ENCODE measurements at places on chromosomes 4 and X. TPM values are rescaled to one million over a fixed set of nuclear protein-coding genes. Genes with fewer than 3 reads are reported as not detected.

GRCh38 chr4:76216975-76217814 lies 3.6 kb upstream of the SCARB2 start:
- no peak for DNase-seq

DNA sequence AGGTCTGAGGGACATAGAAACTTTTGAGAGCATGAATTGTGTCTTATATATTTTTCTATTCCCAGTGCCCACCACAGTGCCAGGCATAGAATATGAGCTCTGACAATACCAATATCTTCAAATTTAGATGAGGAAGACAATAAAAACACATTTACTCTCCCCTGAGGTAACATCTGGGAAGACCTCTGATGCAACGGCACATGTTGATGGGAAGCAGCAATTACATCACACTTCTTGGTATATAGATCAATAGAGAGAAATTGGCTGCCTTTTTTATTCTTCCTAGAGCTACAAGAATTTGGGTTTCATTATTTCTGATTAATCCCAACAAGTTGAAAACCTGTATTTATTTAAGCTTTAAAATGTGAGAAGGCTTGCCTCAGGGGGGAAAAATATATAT lies 67.4 kb upstream of the SMAD1 start:
- no peak for DNase-seq

Gene XAGE2
- total RNA-seq = not detected

Gene MAGEC2
- not detected for total RNA-seq

DNA sequence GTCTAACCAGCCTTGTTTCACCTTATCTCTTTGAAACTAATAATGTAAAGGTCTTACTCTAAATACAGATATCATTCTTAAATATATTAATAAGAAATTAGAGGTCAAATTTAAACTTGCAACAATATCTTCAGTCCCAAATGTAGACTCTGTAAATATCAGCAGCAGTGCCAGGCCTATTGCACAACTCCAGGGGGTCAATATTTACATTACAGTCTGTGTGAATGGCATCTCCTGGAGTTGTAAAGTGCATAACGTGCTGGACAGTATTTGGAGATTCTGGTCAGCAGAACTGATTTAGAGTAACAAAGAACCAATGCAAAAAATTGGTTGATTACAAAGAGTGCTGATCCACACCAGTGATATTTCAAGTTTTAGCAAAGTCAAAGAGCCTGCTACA lies 1225.9 kb downstream of the PCDH19 start:
- no peak for DNase-seq

DNA sequence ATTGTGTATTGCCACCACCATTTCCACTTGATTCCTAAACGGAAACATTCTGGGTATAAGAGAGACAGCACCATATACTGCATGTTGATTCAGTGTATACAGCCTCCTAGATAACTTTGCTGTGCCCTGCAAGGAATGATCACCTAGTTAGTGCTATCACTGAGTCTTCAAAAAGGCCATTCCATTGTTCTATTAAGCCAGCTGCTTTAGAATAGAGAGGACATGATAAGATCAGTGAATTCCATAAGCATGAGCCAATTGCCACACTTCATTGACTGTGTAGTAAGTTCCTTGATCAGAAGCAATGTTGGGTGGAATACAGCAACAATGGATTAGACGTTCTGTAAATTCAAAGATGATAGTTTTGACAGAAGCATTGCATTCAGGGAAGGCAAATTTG lies 1047.3 kb downstream of the PCDH18 start:
- DNase-seq = no peak

Gene GABRE
- 3.9 TPM for total RNA-seq

Gene MAGEA12
- total RNA-seq = not detected

- no peak for DNase-seq
Observed at GRCh38 chrX:130418066-130418465, 16.3 kb downstream of the RBMX2 start.

- DNase-seq = no peak
Observed at GRCh38 chr4:111984169-111984819, 161.0 kb upstream of the FAM241A start.

- DNase-seq = no peak
Observed at GRCh38 chr4:128675083-128675482, 134.4 kb upstream of the JADE1 start.

GRCh38 chrX:9087271-9088040 lies 53.5 kb upstream of the FAM9B start:
- no peak for DNase-seq

Gene SHOX
- not detected for total RNA-seq

- DNase-seq = no peak
Observed at GRCh38 chr4:89645482-89645881, 191.5 kb downstream of the SNCA start.

Gene MAMLD1
- total RNA-seq = 3.6 TPM

DNA sequence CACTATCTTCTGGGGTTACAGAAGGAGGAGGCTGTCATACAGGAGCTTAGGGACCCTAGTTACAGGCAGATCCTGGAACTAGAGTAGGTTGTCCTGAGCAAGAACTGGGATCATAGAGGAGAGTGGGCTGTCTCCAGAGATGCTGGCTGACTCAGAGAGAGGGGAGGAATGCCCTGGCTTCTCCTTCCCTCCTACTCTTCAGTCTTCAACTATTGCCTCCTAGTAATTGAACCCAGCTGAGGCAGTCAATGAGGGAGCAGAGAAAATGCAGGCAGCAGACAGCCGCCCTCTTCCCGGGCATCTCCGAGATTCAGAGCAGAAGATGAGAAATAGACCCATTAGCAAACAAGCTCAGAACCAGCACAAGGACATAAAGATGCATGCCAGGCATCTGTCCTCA lies 118.3 kb upstream of the PDE5A start:
- no peak for DNase-seq

DNA sequence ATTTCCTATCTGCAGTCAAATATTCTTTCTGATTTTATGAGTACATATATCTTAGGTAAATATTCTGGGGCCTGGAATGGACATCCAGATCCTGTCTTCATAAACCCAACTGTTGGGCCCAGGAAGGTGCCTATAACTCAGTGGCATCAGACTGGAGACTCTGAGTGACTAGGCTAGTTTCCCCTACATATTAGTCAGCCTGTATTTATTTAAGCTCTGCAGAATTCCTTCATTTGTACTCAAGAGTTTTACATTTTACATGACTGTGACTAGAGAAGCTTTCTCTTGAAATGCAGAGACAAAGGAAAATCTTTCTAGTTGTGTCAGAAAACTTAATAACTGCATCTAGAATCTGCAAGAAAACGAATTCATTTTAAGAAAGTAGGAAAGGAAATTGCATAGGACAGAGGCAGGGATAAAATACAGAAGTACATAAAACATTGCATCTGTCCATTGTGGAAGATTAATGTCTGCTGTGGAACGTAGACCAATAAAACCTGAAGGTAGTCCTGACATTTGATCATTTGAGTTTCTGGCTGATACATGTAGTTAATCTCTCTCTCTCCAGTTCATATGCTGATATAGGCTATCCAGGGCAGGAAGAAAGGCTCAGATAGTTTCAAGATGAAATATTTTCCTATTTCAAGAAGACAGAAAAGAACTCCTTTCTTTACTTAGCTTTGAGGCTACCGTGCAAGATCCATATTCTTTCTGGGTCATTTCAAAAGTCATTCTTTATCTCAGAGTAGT lies 78.2 kb downstream of the OPHN1 start:
- DNase-seq = no peak

Gene F8A3
- not detected for total RNA-seq

DNA sequence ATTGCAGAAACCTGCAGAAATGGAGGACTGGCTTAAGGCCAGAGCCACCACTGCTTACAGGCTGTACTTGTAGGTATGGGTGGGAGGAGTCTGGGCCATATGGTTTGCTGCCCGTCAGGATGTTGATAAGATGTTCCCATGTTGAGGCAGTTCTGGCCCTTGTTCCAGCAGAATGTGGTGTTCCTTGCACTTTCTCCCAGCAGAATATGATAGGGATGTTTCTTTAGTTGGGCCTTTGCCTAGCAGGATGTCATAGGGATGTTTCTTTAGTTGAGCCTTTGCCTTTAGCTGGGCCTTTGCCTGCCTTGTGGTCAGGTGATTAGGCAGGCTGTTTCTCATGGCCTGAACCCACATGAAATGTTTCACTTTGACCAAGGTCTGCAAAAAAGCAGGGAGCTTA lies 139.1 kb upstream of the PAQR3 start:
- DNase-seq = no peak

DNA sequence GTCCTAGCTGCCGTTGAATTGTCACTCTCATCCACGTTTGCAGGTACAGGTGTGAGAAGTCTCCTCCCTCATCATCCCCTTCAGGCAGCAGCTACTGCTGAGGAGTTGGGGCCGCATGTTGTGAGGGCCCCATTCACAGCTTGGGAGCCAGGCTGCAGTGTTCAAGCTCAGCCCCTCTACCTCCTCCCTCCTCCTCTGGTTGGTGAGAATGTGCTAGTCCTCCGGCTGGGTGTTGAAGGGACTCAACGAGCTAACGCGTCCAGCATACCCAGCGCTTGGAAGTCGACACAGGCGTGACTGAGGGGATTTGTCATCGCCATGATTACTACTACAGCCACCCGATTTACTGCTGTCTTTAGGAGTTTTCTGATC lies 82.0 kb upstream of the PSAPL1 start:
- DNase-seq = no peak

Gene COL4A6
- total RNA-seq = 2.4 TPM

Gene NR3C2
- 2.7 TPM for total RNA-seq

GRCh38 chr4:98311656-98312055 lies 50.5 kb downstream of the RAP1GDS1 start:
- DNase-seq = no peak

GRCh38 chrX:112819008-112819640 lies 21.5 kb downstream of the AMOT start:
- DNase-seq = no peak

- DNase-seq = no peak
Observed at GRCh38 chrX:27706526-27706925, 101.3 kb upstream of the MAGEB10 start.

Gene MAGEA2
- total RNA-seq = 48.1 TPM

DNA sequence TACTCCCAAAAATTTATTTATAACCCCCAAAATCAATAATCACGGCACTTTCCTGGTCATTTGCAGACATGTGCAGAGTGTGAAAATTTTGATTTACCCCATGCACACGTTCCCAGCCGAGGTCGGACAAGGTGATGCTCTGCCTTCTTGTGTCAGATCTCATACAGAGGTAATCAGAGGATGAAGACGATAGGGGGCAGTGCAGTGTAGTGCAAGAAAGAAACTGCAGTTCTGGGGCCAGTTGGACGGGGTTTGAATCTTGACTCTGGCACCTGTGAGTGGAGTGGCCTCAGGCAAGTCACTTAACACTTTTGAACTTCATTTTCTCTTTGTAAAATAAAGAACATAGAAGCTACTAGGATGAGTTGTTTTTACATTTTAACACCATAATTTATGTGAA lies 88.4 kb downstream of the FRMPD3 start:
- peak; percentile 31 for DNase-seq

Gene PLXNB3
- 4.8 TPM for total RNA-seq

- no peak for DNase-seq
Observed at GRCh38 chrX:150587585-150588503, 19.4 kb downstream of the MTM1 start.

DNA sequence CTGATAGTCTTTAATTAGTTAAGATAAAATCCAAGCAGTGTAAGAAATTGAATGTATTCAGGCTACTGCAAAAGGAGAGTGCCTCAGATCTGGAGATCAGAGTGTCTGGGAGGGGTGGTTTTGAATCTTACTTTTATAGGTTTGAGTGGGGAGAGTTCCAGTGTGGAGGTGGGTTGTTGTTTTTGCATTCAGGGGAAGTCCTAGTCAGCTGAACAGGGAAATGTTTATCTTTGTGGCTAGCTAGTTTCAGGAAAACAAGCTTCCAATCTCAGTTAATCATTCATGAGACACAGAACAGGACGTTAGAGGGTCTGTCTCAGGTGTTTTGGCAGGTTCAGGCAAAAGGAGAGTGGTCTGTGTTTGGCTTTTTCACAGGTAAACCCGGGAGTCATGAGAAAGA lies 26.0 kb downstream of the ZNF81 start:
- no peak for DNase-seq

- no peak for DNase-seq
Observed at GRCh38 chrX:94401426-94401825, 727.4 kb downstream of the FAM133A start.

Gene SSX2
- total RNA-seq = not detected

DNA sequence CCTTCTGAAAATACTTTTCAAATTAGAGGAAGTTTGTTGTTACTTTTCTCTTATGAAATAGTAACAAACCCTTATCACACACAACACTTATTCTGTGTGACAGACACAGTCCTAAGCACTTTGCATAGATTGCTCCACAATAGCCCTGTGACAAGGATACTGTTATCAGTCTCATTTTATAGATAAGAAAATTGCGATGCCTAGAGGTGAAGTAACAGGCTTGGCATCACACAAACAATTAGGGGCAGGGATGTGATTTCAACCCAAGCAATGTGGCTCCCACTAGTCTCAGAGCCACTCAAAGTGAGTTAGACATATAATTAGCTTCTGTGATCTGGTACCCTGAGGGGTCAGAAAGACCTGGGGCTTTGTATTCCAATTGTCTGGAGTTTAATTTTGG lies 339.9 kb downstream of the FBXO8 start:
- DNase-seq = no peak

Gene MAGEA10
- total RNA-seq = not detected

DNA sequence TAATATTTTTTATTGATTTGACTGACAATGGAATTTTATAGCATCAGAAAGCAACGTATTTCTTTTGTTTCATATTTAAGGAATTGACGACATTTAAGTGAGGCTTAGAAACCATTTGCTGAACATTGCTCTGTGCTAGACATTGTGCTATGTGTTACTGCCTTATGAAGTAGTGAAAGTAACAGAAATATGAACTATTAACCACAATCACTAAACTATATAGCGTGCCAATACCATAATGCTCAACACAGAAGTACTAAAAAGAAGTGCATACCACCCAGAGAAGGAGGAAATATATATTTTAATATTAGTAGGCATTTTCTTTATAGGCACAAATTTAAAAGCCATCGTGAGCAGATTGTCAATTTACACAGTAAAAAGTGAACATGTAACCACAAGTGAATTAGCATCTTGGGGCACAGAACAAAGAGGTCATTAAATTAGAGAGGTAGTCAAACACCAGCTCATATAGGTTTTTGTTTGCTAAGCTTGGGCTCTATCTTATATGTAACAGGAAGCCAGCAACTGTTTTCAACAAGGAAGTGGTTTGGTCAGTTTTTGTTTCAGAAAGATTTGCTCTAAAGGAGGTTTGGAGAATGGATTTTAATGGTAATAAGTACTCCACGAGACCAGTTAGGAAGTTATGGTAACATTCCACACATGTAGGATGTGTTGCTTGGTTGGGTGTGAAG lies 270.7 kb downstream of the GRXCR1 start:
- no peak for DNase-seq

Gene AFP
- total RNA-seq = 1.6 TPM

GRCh38 chr4:123120473-123120872 lies 198.1 kb upstream of the NUDT6 start:
- no peak for DNase-seq

DNA sequence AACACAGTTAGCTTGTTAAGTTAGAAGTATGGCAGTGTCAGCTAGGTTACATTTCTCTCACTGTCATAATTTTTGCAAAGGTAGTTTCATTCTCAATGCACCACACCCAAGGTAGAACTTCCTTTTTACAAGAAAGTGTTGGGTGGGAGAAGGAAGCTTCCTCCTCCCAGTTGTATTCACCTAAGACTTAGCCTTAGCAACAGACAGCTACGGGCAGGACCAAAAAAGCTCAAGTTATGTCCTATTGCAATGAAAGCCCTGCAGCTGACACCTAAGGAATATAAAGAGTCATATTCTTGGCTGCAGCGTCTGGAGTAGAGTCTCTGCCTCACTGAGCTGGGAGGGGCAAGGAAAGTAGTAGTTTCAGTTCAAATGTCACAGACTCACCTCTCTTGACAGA lies 25.1 kb upstream of the PRDM8 start:
- DNase-seq = no peak

Gene WDR17
- 0.20 TPM for total RNA-seq
